SK-MEL-5 (cell line): ENCODE measurements at places on chromosomes 4 and X.

- no peak for DNase-seq
Observed at GRCh38 chr4:87542734-87543312, 13.6 kb upstream of the SPARCL1 start.

GRCh38 chrX:6225288-6225910 is 3.3 kb downstream of the NLGN4X start:
- no peak for DNase-seq

GRCh38 chrX:28843817-28844216 is 256.6 kb downstream of the IL1RAPL1 start:
- DNase-seq: no peak

DNA sequence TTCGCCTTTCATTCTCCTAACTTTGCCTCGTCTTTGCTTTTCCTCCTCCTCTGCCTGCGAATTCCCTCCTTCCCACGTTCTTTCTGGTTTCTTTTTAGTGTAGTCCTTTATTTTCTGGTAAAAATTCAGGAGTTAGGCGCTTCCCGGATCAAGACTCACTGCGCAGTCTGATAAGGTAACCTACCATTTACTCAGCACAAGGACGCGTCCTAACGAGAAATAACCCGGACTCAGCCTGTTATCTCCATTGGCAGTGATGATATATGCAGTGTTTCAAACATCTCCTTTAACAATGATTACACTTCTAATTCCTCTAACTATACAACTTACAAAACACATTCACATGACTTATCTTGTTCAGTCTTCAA is 357 bp upstream of the ETNPPL start:
- DNase-seq: no peak

GRCh38 chr4:48830706-48831531 is at the start of gene OCIAD1:
Gene OCIAD1 (plus strand): TSS chr4:48831088. CDS start chr4:48832625, 1,537 bp downstream.
- DNase-seq: peak; percentile 99

GRCh38 chrX:69243276-69243675 is 78.0 kb upstream of the PJA1 start:
- no peak for DNase-seq

DNA sequence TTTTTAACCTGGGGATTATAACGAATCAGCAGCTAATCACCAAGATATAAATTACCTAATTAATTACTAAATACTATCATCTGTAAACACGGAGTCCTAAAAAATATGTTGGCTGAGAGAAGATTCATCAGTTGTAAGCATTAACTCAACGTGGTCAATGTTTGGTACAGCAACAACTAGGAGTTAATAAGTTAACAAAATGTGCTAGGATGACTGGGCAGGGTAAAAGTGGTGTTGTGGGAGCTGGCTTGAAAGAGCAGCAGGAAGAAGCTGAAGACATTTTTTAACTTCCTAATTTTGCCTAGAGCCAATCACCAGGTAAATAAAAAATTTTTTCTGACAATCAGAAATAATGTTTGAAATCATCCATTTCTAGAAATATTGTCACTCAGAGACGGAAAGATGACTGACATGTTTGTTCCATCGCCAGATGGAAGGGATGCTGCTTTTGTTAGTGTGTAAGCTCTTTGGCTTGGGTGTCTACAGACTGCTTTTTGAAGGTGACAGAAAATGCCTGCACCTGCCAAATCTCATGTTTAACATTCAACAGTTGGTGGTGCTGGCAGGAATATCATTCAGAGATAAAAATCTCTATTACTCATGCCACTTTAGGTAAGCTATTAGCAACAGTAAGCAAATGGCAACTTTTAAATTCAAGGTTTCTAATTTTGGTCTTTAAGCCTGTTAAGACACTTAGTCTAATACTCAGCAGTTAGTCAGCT is 1126.9 kb downstream of the STPG2 start:
- DNase-seq: no peak

DNA sequence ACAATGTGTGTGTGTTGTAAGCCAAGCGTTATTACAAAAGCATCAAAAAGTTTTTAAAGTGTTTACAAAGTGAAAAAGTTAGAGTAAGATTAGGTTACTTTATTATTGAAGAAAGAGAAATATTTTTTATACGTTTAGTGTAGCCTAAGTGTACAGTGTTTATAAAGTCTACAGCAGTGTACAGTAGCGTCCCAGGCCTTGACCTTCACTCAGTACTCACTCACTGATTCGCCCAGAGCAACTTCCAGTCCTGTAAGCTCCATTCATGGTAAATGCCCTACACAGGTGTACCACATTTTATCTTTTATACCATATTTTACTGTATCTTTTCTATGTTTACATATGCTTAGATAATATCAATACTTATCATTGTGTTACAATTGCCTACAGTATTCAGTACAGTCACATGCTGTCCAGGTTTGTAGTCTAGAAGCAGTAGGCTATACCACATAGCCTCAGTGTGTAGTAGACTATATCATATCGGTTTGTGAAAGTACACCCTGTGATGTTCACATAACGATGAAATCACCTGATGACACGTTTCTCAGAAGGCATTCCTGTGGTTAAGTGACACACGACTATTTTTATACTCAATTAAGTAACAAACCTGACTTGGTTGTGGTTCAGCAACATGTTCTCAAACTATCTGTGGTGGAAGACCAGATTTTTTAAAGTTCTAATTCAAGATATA is 152.0 kb upstream of the EDNRA start:
- no peak for DNase-seq

GRCh38 chr4:174307694-174308093 is 24.0 kb downstream of the CEP44 start:
- DNase-seq: no peak

DNA sequence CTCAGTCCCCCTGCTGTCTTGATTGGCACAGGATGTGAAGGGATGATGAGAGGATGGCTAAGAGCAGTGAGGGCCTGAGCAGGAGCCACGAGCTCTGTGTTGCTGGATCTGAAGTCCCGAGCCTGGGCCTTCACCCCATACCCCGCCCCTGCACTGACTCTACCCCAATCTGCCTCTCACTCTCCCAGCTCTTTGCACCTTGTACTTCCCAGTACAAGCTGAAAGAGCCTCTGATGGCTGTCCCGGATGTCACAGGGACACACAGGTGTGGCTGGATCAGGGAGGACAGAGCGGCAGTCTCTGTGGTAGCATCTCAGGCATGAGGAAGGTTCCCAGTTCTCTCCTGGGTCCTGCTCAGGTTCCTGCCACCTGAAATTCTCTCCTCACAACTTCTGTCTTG is 103.6 kb downstream of the CHIC2 start:
- DNase-seq: no peak

GRCh38 chrX:72020204-72020603 is 109.6 kb downstream of the NHSL2 start:
- DNase-seq: no peak

DNA sequence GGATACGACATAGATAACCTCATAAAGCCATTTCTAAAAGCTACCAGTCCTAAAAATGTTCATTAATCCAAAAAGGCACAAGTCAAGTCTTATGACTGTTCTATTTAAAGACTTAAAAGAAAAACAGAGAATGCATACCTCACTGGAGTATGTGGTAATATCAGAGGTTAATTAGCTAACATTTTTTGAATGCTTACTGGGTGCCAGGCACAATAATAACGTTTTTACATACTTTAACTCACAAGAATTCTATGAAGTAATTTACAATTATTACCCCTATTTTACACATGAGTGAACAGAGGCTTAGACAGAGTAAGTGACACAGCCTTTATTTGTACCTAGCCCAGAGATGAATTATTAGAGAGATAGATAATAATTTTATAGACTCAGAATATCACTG is 207.5 kb downstream of the PDGFC start:
- DNase-seq: no peak

DNA sequence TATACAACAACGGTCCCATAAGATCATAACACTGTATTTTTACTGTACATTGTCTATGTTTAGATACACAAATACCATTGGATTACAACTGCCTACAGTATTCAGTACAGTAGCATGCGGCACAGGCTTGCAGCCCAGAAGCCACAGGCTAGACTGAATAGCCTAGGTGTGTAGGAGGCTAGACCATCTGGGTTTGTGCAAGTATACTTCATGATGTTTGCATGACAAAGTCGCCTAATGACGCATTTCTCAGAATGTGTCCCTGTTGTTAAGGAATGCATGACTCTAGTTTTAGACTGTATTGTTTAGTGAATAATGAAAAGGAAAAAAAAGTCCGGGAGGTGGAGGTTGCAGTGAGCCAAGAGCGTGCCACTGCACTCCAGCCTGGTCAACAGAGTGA is 56.5 kb upstream of the C4orf50 start:
- DNase-seq: no peak

GRCh38 chr4:143383005-143383574 is 46.4 kb downstream of the GAB1 start:
- no peak for DNase-seq

GRCh38 chrX:138709886-138710791 is 1.4 kb downstream of the FGF13 start:
- no peak for DNase-seq

GRCh38 chr4:2412534-2412884 is 5.9 kb downstream of the ZFYVE28 start:
- DNase-seq: no peak

DNA sequence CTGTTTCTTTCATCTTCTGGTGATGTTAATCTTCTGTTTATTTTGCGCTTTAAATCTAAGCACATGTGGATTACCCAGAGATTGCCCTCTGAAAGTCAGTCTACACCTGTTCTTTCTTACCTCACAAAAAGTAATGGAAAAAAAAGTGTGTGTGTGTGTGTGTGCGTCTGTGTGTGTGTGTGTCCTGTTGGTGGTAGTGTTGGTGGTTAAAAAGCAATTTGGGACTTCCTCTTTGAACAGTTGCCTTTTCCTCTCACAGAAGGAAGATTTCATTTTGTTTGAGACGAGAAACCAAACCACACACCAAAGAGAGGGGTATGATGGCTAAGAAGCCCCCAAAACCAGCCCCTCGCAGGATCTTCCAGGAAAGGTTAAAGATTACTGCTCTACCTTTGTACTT is at the start of gene STAP1:
Gene STAP1, plus strand, starts transcription at position 235 of the 400 bp plus-strand sequence. Its CDS starts 83 bp downstream, at position 318.
- no peak for DNase-seq

- peak; percentile 44 for DNase-seq
Observed at GRCh38 chr4:57499786-57500185, 389.6 kb upstream of the IGFBP7 start.
